ENCODE measurements at places on chromosomes 16 and 17.

- no peak for DNase-seq
Observed at GRCh38 chr16:52690468-52690867, 143.5 kb upstream of the TOX3 start.

GRCh38 chr17:66675991-66676371 is 158.9 kb upstream of the CACNG5 start:
- no peak for DNase-seq

- no peak for DNase-seq
Observed at GRCh38 chr17:81338274-81339190, 43.4 kb upstream of the SLC38A10 start.

- DNase-seq, result peak; percentile 35
Observed at GRCh38 chr16:5018793-5019192, 14.9 kb downstream of the NAGPA start.

- DNase-seq, result peak; percentile 38
Observed at GRCh38 chr16:84084570-84085270, 32.0 kb downstream of the MBTPS1 start.

GRCh38 chr16:10920726-10921427 is 21.4 kb downstream of the DEXI start:
- no peak for DNase-seq

GRCh38 chr16:64971171-64971570 is 150.7 kb downstream of the CDH11 start:
- DNase-seq, result no peak

DNA sequence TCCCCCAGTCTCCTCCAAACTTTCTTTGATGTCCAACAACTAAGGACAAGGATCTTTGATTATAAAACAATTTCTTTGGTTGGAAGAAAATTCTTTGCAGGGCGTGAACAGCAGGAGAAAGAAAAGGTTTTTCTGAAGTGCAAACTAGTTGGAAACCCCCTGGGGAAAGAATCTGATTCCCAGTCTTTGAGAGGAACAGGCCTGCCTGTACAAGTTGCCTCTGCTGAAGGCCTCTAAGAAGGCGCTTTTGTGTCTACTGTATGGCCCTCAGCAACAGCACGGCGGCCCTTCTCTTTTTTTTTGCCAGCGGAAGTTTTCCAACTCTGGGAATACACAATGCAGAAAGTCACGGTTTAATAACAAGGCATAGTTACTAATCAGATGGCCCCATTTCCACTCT is 14.0 kb downstream of the RNF43 start:
- DNase-seq, result peak; percentile 77

- no peak for DNase-seq
Observed at GRCh38 chr16:10983159-10983558, 38.8 kb downstream of the CLEC16A start.

- no peak for DNase-seq
Observed at GRCh38 chr17:10251212-10251948, 53.0 kb upstream of the GAS7 start.

- DNase-seq, result no peak
Observed at GRCh38 chr16:65809627-65810026, 556.9 kb upstream of the CDH5 start.

DNA sequence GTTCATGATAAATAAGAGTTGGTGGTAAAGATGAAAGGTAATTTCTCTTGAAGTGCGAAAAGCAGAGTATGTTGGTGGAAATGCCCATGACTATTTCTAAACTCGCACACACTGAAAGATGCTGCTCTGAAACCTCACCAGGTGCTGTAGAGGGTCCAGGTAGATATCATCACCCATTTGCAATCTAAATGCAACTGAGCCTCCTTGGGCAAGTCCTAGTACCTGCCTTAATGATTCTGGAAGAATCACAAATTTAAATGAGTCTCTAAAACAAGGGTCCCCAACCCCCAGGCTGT is 5.9 kb upstream of the MMD start:
- DNase-seq, result no peak
